Stimulated activated CD4-positive, alpha-beta T cell treated with anti-CD3 and anti-CD28 coated beads, Interleukin-4, amount 100 ng/mL, for 4 hours (primary cell): ENCODE measurements at places on chromosomes 7 and 10.

DNA sequence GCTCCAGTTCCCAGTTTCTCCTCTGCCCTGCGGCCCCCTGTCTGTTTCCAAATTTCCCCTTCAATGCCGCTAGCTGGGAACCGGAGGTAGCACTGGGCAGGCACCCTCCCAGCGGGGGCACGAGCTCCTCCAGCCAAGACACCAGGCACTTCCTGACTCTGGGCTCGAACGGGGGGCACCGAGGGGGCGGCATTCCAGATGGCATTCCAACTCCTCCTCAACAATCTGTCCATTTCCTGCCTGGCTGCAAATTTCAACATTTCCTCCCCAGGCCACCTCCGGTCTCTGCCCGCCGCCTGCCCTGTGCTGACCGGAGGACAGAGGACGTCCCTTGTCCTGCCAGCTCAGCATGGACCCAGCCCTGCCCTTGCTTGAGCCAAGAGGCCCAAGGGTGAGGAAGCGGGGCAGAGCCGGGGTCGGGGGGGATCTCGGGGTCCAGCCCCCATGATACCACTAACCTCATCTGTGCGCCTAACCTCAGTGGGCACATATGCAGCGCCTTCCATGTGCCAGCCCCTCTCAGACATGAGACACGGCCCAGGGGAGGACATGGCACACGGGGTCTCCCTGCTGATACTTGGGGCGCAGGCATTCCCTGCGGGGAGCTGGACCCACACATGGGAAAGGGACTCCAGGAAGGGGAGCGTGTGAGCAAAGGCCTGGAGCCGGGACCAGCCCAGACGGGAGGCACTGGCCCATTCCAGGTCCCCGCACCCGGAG, 58.0 kb downstream of the PDGFA start:
- no peak for DNase-seq

GRCh38 chr7:50854831-50855230, 72.1 kb upstream of the GRB10 start:
- DNase-seq: no peak

DNA sequence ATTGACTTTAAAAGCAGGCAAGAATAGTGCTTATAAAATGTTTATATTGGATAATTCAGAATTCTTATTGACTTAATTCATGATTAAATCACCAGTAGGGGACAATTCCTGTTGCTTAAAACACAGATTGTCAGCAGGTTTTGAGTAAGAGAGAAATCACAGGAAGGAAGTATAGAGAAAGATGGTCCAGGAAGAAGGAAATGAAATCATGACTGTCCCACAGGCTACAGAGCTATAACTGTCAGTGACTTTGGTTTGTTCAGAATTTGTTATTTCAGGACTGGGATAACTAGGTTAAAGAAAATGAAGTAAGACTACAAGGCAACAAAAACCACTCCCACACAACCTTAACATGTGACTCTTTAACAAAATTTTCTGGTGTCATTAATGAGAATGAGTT, 6.8 kb downstream of the GNGT1 start:
- DNase-seq: no peak

DNA sequence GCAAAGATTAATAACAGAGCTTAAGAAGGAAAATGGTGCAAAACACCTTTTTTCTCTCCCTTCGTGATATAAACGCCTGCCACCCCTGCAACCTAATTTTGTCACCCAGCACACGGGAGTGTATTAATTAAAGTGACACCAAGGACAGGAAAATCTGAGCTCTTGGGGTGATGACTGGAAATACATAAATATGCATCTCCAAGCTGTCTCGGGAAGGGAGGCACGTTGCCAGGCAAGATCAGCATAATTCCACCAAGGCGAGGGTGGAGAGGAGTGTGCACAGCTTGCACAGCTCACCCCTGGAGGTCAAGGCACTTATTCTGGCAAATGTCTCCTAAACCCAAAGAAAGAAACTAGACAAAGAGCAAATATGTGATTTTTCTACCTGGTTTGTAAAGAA, 700.9 kb downstream of the GRID1 start:
- DNase-seq: no peak

GRCh38 chr10:24451325-24451820, 242.4 kb downstream of the KIAA1217 start:
- DNase-seq: no peak

- no peak for DNase-seq
Observed at GRCh38 chr10:111705021-111705420, 478.5 kb downstream of the GPAM start.

- no peak for DNase-seq
Observed at GRCh38 chr10:120505866-120506265, 48.8 kb downstream of the PLPP4 start.

DNA sequence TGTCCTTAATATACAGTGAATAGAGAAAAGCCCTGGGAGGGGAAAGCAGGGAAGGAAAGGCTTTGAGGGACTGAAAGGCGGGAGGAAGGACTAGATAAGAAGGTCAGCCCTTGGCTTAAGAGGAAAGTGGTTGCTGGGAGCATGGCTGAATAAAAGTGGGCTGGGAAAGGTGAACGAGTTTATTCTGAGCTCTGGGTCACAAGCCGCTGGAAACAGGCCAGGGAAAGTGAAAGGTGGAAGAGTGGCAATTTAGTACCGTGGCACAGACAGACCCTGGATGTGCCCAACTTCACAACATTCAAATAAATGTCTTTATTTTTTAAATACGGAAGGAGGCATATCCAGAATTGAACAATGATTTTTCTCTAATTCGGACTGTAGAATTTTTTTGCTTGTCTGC, 39.7 kb downstream of the TAC1 start:
- DNase-seq: no peak

- DNase-seq: no peak
Observed at GRCh38 chr7:28988091-28988490, 30.0 kb upstream of the TRIL start.

- DNase-seq: no peak
Observed at GRCh38 chr10:48839809-48840679, 99.6 kb downstream of the LRRC18 start.

DNA sequence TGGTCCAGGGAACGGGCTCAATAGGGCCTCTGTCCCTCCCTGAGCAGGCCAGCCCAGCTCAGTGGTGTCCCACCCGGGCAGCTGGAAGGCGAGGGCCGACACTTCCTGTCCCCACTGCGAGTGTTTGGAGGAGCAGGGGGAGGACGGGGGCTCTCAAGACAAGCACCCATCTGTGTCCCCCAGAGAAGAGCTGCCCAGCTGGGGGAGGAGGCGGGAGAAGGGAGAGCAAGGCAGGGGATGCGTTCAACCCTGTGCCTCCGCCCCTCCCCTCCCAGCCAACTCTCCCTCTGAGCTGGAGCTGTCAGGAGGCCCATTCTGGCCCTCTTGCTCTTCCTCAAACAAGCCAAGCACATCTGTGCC, 35.7 kb downstream of the ZCCHC24 start:
- no peak for DNase-seq

GRCh38 chr10:116974456-116975005, 30.5 kb downstream of the SHTN1 start:
- no peak for DNase-seq

GRCh38 chr10:89924261-89924660, 222.9 kb downstream of the KIF20B start:
- no peak for DNase-seq

GRCh38 chr7:70596598-70596913, 535.4 kb upstream of the GALNT17 start:
- DNase-seq: no peak

DNA sequence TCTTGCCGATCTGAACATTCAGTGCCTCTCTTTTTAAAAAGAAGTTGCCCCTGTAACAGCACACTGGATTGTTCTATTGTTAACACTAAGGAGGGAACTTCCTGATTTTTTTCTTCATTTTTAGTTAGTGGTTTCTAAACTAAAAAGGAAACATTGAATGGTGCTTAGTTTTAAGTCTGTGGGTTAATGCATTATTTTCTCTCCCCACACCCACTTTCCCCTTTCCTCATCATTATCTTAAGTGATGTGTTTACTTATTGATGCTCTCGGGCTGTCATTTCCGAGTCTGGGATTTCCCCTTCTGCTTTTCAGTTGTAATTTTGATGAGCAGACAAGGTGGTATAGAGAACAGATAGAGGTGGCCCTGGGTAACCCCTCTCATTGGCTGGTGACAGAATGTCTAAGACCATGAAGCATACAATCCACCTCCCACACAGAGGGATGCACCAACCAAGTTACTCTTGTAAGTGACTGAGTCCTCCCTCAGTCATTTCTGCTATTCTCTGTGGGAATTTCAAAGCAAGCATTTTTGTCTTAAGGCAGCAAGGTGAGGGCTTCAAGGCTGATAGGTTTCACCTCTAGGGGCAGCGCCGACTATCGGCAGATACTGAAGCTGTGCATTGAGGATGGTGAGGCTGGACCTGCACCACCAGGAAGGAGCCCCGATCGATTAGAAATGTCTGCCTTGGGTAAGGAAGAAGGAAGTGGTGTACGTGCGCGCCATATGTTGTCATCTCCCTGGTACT, 49.5 kb downstream of the CHN2 start:
- peak; percentile 37 for DNase-seq

- no peak for DNase-seq
Observed at GRCh38 chr10:28520346-28520745, 12.6 kb upstream of the WAC start.

DNA sequence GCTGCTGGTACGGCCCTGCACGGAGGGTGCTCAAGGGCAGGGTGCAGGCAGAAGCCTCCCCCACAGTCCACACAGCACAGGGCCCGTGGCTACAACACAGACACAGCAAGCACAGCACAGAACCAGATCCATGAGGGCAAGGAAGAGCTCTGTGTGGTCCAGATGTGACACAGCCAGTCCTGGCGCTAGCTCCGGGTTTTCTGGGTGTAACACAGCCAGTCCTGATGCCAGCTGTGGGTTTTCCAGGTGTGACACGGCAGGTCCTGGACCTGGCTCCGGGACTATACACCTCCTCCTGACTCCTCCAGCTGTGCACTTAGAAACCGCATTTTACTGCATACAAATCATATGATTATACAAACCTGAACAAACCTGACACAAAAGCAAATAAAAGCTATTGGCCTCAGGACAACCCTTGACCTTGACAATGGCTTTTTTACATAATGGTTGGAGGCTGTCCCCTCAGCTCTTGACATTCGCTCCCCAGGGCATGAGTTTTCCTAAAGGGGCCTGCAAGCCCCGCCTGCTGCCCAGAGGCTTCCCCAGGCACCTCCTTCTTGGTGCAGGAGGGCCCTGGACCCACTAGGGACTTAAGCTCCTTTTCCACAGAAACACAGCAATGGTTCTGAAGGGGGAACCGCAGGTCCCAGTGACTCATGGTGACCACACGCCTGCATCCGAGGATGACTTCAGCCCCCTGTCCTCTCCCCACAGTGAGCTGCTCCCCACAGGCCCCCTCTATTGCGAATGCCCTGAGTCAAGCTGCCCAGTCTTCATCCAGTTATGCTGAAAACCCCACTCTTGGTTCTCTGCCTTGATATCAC, 209.6 kb downstream of the PTPRN2 start:
- no peak for DNase-seq

- no peak for DNase-seq
Observed at GRCh38 chr7:133478591-133479135, 225.8 kb downstream of the EXOC4 start.

DNA sequence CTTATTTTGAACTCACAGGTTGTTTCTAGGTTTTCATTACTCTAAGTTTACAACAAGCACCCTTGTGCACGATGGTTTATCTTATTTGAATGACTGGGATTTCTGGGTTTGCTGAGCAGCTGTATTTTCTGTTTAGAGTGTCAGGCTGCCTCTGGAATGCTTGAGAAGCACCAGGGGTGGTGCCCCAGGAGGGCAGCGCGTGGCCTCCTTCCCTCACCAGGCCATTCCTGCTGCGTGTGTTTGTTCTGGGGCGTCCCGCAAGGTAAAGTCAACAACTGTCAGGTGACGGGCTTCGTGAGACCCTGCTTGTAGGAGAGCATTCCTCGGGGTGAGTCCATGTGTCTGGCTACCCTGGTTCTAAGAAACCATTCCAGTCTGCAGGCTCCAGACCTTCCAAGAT, 54.9 kb downstream of the FAM171A1 start:
- DNase-seq: no peak

DNA sequence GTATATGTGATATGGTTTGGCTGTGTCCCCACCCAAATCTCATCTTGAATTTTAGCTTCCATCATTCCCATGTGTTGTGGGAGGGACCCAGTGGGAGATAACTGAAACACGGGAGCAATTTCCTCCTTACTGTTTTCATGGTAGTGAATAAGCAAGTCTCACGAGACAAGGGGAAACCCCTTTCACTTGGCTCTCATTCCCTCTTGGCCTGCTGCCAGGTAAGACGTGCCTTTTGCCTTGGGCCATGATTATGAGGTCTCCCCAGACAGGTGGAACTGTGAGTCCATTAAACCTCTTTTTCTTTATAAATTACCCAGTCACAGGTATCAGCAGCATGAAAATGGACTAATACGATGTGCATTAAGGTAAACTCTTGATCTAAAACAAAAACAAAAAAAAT, 357.1 kb upstream of the AOAH start:
- DNase-seq: peak; percentile 31

DNA sequence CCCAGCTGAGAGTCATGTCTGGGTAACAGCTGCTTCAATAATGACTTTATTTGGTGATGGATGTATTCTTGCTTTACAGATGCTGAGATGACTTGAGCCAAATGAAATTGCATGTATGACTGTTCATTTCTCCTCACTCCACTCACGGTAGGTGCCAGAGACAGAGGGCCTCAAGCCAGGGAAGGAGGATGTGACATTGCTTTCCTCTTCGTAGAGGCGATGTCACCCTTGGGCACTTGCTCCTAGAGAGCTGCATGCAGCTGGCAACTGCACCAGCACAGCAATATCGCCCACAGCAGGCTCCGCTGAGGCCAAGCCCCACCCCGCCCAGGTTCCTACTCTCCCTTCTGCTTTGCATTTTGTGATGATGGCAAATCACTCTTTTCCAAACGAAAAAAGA, 116.6 kb upstream of the AOAH start:
- no peak for DNase-seq

DNA sequence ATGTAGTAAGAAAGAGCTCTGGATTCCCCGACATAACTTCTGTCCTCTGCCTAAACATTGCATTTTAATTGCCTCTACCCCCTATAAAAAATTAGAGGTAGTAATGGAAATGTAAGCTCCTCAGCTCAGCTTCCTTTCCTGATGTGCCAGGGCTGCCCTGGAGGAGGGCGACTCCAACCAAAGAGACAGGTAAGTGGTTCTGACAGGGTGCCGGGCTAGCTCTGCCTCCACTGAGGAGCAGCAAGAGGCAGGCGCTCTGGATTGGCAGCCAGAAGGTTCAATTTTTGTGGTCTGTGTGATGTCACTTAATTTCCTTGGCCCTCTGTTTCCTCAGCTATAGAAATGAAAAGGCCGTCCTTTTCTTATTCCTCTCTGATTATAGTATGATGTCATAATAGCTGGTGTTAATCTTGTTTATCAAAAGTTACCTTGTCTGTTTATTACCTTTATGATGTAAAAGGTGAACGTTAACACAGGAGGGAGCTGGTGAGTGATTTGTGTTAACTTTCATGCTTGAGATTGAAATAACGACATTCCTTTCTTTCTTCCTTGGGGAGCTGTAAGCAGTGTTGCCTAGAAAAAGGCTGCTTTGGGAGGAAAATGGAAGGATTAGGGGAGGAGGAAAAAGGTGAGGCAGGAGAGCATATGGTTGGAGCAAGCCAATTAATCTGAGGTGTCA, 51.8 kb downstream of the ANLN start:
- DNase-seq: no peak
